ENCODE measurements at places on chromosomes 1 and 21.

- no peak for DNase-seq
These were observed 3.2 kb upstream of the SNAPIN start for GRCh38 chr1:153655333-153655732.

- DNase-seq, result no peak
These were observed 29.9 kb upstream of the SAMD13 start for GRCh38 chr1:84271441-84272151.

- DNase-seq, result peak; percentile 99
These were observed at the start of gene ENSA for GRCh38 chr1:150629115-150629928. Gene ENSA, minus strand, starts transcription at chr1:150629612. Its CDS starts 142 bp downstream, at chr1:150629470.

DNA sequence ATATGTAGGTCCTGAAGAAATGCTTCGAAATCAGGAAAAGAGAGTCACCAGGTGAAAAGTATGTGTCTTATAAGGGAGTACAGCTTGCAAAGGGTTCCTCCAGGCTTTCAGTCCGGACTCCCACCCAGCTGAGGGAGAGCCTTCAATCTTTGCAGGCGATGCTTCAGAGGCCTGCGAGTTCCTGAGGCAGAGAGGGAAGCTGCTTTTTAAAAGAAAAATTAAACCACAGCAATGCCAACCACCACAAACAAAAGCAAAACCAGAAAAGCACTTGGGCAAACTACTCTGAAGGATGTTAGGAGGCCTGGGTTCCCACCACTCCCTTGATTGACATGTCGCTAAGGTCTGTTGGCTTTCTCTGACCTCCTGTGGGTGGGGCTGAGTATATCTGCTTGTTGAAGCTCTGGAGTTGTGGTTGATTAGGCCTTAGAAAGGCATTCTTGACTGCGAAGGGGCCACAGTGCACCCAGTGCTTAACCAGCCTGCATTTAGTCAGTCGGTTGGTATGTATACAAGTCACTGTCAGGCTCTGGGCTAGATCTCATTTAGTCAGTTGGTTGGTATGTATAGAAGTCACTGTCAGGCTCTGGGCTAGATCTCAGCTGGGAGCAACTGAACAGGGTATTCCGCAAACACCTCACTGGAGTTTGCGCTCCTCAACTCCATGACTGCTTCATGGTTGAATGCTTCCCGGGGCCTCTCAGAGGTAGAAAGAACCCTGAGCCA lies 1.2 kb downstream of the NIPAL3 start:
- no peak for DNase-seq

GRCh38 chr1:2879026-2879425 lies 77.5 kb upstream of the TTC34 start:
- no peak for DNase-seq

- no peak for DNase-seq
These were observed 41.6 kb downstream of the ARHGEF16 start for GRCh38 chr1:3495776-3496745.

GRCh38 chr1:37537378-37537777 lies 16.7 kb downstream of the SNIP1 start:
- DNase-seq, result no peak

GRCh38 chr1:43065191-43065590 lies 106.5 kb upstream of the SLC2A1 start:
- no peak for DNase-seq

GRCh38 chr21:34910396-34910795 lies 138.7 kb downstream of the RUNX1 start:
- DNase-seq, result no peak

DNA sequence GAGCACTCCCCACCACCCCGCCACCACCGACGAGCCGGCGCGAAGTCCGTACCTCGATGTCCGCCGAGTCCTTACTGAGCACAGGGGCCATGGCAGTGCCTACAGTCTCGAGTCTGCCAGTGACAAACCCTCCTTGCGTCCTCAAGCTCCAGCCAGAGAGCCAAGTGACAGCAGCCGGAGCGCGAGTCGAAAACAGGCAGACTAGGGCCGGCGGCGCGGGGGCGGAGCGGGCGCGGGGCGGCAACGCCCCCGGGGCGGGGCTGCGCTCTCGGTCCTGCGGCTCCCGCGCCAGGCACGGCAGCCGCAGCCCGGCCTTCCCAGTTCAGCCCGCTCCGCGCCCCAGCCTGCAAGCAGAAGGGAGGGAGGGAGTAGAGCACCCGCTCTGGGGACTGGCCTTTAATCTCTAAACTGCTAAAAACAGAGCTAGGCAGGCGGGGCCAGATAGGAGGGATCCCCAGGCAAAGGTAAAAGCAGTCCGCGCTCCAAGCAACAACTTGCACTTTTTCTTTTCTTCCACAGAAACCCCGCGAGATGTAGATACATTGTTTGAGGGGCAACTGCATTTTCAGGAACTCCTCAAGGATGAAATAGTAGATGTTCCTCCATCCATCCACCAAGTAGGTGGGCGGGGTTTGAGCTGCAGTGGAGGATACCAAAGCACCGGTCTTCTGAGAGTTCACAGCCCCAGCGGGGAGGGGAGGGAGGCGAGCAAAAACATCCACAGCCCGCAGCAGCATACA lies at the start of gene DPYD:
DPYD (minus strand) TSS at position 203 of the 740 bp plus-strand sequence; CDS start at position 91, 112 bp downstream.
- DNase-seq, result peak; percentile 90

GRCh38 chr1:156860113-156860627 lies 495 bp upstream of the NTRK1 start:
- peak; percentile 67 for DNase-seq

DNA sequence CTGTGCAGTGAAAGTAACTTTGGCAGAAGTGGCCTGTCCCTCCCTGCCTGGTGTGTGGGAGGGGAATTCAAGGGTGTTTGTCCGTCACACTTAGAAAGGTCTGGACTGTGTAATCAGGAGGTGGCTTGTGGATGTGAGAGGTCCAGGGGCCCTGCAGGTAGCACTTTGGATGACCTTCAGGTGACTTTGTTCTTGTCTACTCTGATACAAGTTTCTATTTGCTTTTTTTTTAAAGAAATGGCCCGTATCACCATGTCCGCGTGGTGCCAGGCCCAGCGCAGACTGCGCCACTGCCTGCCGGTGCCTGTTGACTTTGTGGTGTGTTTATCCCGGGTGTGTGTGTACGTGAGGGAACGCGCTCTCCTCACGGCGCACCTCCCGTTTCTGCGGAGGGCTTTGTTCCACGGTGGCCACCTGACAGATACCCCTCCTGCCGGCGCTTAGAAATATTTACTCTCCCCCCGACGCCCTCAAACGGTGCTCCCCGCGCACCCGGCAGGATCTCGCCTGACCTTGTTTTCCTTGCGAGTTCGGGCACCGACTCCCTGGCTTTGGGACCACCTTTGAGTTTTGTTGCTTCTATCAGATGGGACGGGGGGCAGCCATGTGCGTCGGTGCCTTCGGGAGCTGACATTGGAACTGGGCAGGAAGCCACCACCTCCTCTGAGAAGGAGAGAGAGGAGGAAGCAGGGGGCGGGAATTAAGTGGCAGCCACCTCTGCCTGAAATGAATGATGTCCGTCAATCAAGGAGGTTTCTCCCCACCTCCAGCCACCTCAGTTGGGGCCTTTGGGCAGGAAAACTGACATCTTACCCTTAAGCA lies 119.4 kb downstream of the PRDM16 start:
- DNase-seq, result no peak

DNA sequence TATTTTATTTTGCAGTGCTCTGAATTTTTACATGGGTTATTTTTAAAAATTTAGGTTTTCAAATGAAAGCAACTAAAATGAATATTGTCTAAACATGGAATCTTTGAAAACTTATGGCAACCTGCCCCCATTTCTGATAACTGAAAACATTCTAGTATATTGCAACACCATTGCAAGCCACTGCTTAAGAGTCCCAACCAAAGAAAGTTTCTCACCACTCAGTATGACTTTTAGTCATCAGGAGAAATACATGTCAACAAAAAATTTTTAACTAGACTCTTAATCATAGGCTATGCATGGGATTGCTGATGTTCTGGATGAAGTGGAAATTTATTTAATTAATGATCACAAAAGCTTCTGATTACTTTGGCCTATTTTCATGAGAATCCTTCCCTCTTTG lies 112.1 kb downstream of the TNFSF18 start:
- no peak for DNase-seq

GRCh38 chr1:113922957-113923356 lies 6.2 kb upstream of the HIPK1 start:
- no peak for DNase-seq

DNA sequence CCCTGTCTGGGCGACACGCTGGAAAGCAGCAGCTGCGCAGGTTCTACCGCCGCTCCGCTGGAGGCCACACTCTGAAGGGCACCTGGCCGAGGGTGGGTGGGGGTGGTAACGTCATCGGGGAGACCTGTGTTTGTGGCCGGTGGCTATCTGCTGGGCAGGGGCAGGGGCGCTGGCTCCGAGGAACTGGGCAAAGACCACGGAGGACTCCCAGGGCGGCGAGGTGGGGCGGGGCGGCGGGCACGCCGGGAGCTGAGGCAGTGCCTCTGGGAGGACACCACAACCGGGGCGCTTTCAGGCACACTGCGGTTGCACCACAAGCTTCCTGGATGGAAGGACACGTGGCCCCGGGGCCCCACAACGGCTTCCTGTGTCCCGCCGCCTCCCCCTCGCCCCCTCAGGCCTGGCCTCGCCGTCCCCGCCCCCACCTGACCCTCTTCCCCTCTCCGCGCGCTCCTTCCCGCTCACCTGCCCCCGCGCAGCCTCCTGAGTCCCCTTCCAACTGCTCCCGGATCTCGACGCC lies 3.3 kb upstream of the DENND2D start:
- DNase-seq, result peak; percentile 74

- DNase-seq, result peak; percentile 71
These were observed 75.4 kb downstream of the VWA5B1 start for GRCh38 chr1:20366056-20366462.

DNA sequence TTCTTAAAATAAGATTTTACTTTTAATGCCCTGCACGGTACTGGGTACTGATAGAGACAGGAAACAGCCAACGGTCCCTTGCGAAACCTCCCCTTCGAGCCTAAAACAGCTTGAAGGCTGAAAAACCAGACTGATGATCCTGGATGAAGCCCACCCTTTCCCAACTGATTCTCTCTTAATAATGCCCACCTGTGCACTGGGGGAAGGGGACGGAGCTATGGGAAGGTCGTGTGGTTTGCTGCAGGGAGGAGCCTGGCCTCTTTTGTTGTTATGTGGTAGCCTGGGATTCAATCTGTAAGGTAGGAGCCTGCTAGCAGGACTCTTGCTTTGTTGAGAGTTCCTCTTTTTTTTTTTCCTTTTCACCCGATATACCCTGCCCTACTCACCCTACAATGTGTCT lies 25.6 kb downstream of the SAMSN1 start:
- no peak for DNase-seq

- DNase-seq, result no peak
These were observed 811.8 kb upstream of the ADGRL2 start for GRCh38 chr1:80988926-80989325.

DNA sequence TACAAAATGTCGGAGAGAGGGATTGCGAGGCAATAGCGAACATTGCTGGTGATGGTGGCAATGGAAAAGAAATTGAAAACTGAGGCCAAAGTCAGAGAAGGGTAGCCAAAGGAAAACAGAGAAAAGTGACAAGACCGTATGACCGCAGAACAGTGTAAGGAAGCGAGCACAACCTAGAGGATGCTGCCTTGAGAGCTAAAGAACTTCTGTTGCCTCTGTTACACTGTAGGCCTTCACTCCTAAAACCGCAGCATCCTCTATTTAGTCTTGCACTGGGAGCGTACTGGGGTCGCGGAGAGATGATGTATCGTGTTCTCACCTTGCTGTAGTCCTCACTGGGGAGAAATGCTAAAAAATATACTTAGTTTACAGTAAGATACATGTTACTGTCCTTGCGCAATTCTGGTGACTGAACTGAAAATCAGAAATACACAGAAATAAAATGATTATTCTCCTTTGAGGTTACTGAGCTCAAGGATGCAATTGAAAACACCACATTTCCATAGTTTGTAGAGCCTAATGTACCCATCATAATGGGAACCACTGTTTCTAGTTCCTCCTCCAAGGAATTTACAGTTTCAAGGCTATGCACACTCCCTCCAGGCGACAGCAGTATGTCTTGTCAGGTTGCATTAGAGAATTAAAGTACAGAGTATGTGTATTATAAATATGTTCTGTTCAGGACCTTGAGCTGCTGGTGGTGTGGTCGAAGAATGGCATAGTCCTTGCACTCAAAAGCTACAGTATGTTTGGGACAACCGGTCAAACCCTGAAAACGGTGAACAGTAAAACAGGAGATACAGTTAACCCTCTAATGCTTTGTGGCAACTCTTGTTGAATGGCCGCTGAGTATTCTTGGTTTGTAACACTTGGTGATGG lies 1.3 kb downstream of the NEK7 start:
- DNase-seq, result no peak

GRCh38 chr1:97088391-97088790 lies 366.8 kb downstream of the PTBP2 start:
- DNase-seq, result no peak

DNA sequence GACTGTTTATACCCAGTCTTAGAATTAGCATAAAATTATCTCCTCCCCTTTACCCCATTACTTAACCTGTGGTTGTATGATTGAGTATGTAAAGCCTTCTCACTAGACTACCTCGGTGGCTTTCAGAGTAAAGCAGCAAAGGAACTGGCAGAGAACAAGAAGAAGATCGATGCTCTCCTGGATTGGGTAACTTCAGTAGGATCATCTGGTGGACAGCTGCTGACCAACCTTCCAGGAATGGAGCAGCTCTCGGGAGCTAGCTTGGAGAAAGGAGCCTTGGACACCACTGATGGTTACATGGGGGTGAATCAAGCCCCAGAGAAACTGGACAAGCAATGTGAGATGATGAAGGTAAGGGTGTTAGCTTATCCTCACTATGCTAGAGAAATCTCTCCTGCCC lies 138.6 kb upstream of the BMP8A start:
- no peak for DNase-seq

DNA sequence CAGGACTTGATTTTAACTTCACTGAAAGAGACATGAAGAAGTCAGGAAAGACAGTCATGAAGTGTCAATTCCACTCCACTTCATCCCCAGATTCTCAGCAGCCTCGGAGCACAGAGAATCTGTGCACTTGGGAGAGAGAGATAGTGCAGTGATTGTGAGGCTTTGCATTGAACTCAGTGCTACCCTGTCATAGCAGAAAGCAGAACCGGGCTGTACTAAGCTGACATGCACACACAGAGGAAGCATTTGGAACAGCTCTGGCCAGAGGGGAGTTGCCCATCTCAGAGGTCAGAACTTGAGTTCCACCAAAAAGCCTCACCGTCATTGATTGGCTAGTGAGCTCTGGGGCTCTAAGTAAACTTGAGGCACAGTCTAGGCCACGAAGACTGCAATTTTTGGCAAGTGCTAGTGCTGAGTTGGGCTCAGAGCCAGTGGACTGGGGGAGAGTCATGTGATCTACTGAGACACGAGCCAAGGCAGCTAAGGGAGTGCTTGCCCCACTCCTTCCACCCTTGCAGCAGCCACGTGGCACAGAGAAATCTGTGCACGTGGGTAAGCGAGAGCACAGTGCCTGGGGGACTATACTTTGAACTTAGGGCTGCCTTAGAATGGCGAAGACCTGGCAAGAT lies 810.2 kb upstream of the ADAMTS5 start:
- DNase-seq, result no peak

GRCh38 chr21:23452384-23453083 lies 2154.7 kb downstream of the MRPL39 start:
- DNase-seq, result no peak

DNA sequence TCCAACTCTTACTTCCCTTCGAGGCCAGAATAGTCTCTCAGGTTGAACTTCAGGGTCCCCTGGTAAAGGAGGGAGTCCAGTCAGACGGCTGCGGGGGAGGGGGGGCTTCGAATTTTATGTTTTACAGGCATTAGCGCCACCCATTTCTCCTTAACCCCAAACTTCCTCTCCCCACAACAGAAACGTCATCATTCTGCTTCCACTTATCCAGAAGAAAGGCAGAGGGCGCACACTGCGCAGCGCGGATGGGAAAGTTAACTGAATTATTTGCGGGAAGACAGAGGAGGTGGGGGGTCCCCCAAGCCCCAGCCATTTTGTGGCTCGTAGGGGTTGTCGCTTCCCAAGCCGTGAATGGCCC lies 529 bp upstream of the PRMT2 start:
- peak; percentile 93 for DNase-seq
